ENCODE measurements at places on chromosomes 7 and 10.

DNA sequence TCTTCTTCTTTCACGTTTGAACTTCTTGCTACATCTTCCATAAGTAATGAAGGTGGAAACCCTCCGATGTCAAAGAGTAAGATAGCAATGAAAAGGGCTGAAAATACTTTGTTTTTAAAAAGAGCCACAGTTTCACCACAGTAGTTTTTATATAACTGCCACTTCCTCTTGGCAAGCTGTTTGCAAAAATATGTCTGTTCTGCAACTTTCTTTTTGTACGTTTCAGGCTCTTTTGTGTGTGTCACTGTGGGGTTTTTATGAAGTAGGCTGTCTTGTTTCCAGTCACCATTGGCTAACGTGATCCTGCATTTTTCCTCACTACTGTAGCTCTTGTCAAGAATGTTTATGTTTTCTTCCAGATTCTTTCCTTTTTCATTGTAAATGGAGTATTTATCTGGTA lies 55.6 kb downstream of the SLC16A9 start:
- DNase-seq: no peak

DNA sequence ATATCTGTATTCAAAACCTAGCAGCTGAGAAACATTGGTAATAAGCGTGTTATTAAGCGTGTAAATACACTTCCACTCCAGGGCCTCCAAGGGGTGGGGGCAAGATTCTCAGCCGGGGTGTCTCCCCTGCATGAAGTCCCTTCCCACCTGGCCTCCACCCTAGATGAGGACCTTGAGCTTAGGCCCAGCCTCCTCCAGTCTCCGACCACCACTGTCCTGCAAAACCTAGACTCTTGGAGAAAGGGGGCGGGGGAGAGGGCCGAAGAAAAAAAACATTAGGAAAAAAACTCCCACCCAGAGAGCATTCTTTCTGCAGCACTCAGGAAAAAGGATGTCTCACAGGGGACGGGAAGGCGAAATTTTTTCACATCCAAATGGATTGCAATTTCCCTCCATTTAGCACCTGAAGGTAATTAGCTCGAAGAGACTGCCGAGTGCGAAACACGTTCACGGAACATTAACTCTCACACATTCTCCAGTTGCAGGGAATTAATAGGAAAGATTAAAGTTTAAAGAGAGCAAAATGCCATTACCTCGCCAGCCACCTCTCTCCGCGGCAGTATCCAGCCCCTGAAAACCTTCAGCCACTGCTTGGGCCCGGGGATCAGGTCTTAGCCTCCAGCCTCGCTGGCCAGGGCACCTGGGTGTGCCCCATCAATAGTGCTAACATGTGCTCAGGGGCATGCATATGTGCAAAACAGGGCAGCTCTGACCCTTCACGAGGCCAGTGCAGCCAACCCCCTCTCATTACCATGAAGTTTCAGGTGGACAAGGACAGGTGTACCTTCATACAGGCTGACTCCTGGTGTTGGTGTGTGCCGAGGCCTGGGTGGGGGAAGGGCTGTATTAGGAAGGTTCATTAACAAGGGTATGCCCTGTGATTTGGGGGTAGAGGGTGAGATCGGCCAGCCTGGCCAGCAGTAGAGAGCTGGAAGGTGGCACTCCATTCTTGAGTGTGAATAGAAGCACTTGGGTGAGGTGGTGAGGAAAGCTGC lies 77.2 kb downstream of the HIF1AN start:
- DNase-seq: no peak

DNA sequence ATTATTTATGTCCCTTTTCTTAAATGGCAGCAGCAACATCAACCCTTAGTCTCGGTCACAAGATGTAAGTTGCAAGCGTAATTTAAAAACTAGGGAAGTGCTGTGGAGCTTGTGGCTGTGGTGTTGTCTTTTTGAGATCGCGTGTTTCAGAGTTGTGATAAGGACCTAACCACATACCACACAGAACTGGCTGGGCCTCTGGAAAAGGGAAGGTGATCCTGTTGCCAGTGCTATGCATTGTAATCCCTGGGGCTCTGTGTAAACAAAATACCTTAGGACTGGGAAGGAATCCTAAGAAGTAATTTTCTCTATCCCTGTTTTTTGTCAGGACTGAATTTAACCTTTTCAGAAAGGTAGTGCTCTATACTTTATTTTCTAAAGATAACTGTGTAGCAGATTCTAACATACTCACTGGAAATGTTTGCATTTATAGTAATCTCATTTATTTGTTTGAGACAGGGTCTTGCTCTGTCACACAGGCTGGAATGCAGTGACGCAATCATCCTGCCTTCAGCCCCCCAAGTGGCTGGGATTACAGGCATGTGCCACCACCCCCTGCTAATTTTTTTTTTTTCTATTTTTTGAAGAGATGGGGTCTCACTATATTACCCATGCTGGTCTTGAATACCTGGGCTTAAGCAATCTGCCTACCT lies 60.4 kb downstream of the INPP5F start:
- DNase-seq: no peak

- no peak for DNase-seq
Observed at GRCh38 chr10:107437921-107438320, 273.4 kb upstream of the SORCS1 start.

- DNase-seq: peak; percentile 83
Observed at GRCh38 chr7:93231799-93232672, at the start of gene VPS50. Gene VPS50, plus strand, starts transcription at chr7:93232366. Its CDS starts 102 bp downstream, at chr7:93232468.

All from activated T-cell treated with anti-CD3 and anti-CD28 coated beads for 48 hours (primary cell).